Stimulated activated CD4-positive, alpha-beta T cell treated with anti-CD3 and anti-CD28 coated beads, Interleukin-15, amount 100 ng/mL, for 1 hour (primary cell): ENCODE measurements at places on chromosomes 11 and 22.

DNA sequence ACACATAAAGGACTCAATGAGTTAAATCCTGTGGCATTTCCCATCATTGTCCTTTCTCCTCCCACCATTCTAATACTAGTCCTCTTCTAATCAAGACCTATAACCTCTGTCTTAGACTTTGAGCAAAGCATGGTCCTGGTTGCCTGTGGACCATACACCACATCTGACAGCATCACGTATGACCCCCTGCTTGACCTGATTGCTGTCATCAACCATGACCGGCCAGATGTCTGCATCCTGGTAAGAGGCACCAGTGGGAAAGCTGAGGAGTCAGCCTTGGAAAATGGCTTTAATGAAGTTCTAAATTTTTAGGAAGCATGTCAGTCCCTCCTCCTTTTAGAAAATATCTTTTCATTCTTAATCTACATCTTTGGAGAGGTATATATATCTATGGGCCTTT lies 25.8 kb downstream of the POLA2 start:
- no peak for DNase-seq

DNA sequence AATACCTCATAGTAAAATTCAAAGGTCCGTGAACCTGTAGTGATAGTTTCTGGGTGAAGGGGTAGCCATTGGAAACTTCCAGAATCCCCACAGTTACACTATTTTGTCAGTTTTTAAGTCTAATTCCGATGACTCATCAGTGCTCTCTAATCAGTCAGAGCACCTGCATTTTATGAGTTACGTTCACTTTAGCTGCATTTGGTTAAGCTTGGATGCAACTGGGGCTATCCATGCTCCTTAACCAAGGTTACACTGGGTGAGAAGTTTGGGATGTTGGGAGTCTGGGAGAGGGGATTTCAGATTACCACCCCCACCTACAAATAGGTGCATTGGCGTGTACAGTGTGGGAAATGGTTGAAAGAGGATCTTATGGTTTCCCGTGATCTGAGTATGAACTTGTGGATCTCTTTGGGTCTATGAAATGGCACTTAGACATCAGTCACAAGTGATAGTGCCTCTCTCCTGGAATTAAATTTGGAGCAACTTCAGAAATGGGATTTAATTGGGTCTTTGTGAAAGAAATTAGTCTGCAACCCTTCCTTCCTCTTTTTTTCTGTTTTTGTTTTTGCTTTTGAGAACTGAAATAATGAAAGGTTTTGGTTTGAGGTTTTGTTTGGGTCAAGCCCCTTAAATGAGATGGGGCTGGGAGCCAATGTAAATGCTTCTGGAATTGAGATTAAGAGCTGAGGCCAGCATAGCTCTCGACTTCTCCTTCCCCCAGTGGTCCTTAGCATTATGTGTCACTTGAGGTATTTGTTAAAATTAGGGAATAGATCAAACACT lies 31.5 kb downstream of the EHF start:
- DNase-seq = no peak

DNA sequence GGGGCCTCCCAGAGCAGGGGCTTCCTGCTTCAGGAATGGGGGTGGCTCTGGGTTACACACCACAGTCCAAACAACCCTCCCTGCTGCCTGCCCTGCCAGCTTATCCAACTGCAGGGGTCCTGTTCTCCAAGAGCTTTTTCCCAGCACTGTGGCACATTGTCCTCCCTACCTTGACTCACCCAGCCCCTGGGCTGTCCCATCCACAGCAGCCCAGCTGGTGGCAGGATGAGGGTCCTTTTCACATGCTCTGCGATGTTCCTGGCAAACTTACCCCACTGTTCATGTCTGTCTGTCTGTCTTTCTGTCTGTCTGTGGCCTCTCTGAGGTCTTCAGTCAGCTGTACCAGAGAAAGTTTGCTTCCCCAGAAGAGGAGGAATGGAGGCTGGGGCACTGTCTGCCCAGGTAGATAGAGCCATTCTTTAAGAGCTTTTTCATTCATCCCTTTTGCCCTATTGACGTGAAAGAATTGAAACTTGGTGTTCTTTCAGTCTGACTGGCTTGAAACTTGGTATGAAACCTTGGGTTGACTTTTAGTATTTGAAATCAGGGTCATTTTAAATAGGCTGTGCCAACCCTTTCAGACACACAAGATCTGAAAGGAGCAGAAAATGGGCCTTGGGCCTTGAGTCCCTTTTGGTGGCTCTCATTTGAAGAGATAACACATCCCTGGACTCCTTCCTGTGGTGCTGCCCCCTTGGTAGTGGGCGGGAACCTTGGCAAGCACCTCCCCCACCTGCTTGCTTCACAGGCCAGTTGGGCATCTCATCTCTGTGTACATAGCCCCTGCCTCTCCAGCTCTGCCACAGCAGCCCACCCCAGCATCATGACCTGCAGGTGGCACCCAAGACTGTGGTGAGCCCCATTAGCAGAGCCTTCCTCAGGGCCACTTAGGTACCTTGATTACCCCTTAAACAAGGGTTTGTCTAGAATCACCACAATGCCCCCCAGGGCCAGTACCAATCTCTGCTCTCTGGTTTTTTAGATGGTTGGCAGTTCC lies 74.6 kb upstream of the SUSD2 start:
- DNase-seq = no peak

- no peak for DNase-seq
Measured at GRCh38 chr22:26977741-26978376, 320.5 kb downstream of the MIAT start.

DNA sequence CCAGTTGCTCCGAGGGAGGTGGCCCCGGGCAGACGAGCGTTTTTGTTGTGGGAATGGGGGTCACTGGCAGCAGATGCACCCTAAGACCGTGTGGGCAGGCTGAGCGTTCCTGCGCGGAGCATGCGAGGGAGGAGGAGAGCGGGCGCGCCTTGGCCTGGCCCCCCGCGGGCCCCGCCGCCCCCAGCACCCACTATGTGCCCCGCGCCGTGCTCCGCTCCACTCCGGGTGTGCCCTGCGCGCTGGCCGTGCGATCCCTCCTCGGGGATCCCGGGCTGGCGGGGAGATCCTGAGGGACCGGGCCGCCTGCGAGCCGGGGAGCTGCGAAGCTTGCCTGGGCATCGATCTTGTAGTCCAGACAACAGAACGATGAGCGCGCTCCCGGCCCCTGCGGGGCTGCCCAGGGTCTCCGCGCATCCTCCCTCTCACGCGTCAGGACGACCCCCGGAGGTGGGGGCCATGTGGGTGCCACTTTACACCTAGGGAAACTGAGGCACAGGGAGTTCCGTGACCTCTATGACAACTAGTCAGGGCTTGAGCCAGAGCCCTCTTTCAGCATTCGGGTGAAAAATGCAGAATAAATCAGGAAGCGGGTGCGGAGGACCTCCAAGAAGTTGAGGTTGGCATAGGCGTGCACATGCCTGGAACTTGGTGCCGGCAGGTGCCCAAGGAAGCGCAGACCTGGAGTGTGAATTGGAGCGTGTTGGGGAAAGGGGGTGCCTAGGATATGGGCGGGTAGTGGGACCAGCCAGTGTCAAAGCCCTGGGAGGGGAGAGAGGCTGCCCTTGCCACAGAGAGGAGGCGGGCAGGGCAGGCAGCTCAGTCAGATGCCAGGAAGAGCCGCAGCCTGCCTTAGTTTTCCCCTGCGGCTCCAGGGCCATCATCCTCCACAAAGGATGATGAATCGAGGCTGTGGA lies 1.3 kb upstream of the KMT5B start:
- DNase-seq = no peak

GRCh38 chr22:26485013-26485412 lies 1.3 kb downstream of the SRRD start:
- DNase-seq = no peak

GRCh38 chr22:37701141-37701786 lies 4.4 kb downstream of the TRIOBP start:
- no peak for DNase-seq

DNA sequence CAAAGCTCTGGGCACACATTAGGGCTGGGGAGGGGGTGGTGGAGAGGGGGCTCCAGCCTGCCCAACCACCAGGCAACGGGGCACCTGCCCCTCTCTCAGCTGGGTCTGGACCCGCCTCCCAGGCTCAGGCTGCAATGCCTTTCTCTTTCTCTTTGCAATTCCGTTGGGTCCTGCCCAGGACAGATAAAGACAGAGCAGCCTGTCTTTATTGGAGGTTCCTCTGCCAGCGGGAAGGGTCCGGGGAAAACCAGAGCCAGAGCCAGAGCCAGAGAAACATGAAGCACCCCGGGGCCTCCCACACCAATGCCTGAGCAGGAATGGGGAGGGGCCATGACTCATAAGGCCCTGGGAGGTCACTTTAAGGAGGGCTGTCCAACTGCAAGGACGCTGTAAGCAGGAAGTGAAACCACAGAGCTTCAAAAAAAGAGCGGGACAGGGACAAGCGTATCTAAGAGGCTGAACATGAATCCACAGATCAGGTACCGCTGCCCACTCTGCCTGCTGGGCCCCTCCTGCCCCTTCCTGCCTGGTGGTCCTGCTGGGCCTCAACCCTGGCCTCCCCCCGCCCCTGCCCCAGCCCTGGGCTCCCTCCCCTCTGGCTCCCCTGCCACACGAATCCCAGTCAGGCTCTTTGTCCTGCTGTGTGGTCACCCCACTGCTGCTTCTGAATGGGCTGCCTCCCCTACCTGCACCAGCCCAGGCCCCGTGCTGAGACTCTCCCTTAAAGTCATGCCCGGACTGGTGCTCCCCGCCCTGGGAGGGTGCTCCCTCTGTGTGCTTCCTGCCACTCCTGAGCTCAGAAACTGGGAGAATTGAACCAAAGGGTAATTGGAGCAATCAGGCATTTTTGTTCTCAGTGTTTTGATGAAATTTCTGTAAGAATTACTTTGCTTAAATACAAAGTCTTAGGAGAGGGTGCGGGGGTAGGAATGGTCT lies at the start of gene APOBEC3B:
Gene APOBEC3B (plus strand): TSS at position 356 of the 936 bp plus-strand sequence. CDS start 107 bp downstream, at position 463.
- peak; percentile 11 for DNase-seq

GRCh38 chr22:20738394-20739089 lies 35.4 kb upstream of the SERPIND1 start:
- no peak for DNase-seq

DNA sequence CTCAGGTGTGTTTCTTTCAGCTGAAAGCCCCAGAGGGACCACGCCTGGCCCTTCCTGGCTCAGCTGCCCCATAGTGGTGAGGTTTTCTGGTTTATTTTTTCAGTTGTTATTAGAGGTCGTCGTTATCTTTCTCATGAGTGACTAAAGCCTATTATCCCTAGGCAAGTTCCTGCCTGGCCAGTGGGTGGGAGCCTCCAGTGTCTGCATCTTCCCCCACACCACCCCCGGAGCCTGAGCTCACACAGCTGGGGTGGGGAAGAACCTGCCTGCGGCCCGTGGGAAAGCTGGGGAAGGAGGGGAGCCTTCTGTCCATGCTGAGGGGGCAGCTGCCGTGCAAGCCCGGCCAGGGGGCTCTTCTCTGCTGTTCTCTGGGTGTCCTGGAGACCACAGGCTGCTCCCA lies 24.3 kb upstream of the PPFIA1 start:
- DNase-seq = no peak

GRCh38 chr11:73559743-73560142 lies 38.2 kb downstream of the FAM168A start:
- DNase-seq = no peak

- DNase-seq = no peak
Measured at GRCh38 chr11:58625086-58625485, 2.6 kb downstream of the CNTF start.

GRCh38 chr11:15258433-15259165 lies 143.9 kb downstream of the INSC start:
- no peak for DNase-seq

DNA sequence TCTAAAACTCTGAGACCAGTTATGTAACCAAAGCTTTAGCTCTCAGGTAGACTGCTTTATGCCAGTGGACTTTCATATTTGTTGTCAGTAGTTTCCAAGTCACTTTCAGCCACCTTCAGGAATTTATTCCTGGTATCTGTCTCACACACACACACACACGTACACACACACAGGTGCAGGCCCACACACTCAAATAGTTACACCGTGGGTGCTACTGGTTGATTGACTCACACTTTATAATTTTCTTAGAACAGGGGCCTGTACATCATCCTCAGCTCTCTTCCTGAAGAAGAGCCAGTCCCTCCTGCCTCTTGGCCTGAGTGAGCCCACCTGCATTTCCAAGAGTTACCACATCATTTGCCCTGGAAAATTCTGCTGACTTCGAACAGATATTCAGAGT lies 555.2 kb downstream of the SOX6 start:
- DNase-seq = no peak

DNA sequence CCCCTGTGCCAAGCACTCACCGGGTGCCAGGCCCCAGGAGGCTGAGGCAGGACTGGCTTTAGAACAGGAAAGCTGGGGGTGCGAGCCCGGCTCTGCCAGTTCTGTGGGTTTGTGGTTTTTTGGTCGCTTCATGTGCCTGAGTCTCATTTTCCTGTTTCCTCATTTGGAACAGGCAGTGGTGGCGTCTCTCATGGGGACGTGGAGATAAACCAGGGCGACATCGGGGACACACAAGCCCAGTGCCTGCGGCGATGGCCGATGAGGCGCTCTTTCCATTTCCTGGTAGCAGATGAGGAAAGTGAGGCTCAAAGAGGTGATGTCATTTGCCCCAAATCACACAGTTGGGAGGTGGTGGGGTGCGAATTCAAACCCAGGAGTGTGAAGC lies 20.8 kb upstream of the CHKA start:
- DNase-seq = no peak

- no peak for DNase-seq
Measured at GRCh38 chr11:75558939-75559843, 2.9 kb upstream of the SERPINH1 start.

- DNase-seq = no peak
Measured at GRCh38 chr11:99098258-99098657, 77.5 kb downstream of the CNTN5 start.

GRCh38 chr11:30914143-30914762 lies 328.1 kb upstream of the MPPED2 start:
- DNase-seq = no peak

DNA sequence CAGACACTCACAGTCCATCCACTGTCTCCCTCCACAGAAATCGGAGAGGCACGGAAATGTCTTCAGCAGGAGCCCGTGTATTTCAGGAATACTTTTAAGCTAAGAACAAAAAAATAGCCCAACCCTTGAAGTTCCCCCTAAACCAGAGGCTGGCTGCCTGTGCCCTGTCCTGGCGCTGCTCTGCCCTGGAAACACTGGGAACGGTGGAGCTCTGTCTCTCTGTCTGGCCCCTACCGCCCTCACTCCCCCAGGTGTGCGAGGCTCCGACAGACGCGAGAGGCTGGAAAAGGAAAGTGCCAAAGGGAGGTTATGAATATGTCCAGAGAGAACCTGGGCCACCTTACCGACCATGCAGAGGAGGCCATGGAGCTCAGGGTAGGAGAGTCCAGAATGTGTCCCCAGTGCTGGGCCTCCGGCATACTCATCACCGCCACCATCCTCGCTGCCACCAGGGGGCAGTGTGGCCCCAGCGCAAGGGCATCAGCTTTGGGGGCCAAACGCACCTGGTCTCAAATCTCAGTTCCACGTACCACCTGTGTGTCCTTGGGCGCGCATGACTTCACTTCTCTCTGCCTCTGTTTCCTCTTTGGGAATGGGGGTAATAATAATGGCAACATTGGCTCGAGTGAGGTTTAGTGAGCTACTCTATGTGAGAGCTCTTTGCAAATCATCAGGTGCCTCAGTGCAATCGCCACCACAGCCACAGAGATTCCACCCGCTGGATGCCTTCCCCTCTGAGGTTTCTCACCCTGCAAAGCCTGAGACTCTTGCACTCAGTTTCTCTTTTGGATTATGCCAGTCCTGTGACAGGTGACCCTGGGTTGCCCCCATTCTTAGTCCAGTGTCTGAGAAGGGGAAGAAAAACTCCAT lies 10.4 kb upstream of the SLCO2B1 start:
- DNase-seq = peak; percentile 67

GRCh38 chr11:24779791-24780190 lies 282.9 kb downstream of the LUZP2 start:
- DNase-seq = no peak

- DNase-seq = no peak
Measured at GRCh38 chr11:97143463-97143862, 753.6 kb downstream of the JRKL start.

GRCh38 chr11:99461913-99462312 lies 441.2 kb downstream of the CNTN5 start:
- no peak for DNase-seq
